CD4-positive, CD25-positive, alpha-beta regulatory T cell (primary cell): ENCODE measurements at places on chromosomes 6 and 20.
A peak's percentile ranks its signal among the peaks of the same experiment; 100 is the strongest.

GRCh38 chr20:33516882-33517281, 27.0 kb downstream of the CBFA2T2 start:
- DNase-seq: no peak

GRCh38 chr20:15789079-15789478, 784.2 kb downstream of the KIF16B start:
- no peak for DNase-seq

GRCh38 chr20:31522731-31523130, 8.5 kb downstream of the HM13 start:
- DNase-seq: no peak

GRCh38 chr20:13659288-13659687, 20.6 kb upstream of the TASP1 start:
- DNase-seq: no peak

- DNase-seq: no peak
These were observed 2.0 kb downstream of the ZBTB24 start for GRCh38 chr6:109480993-109481480.

DNA sequence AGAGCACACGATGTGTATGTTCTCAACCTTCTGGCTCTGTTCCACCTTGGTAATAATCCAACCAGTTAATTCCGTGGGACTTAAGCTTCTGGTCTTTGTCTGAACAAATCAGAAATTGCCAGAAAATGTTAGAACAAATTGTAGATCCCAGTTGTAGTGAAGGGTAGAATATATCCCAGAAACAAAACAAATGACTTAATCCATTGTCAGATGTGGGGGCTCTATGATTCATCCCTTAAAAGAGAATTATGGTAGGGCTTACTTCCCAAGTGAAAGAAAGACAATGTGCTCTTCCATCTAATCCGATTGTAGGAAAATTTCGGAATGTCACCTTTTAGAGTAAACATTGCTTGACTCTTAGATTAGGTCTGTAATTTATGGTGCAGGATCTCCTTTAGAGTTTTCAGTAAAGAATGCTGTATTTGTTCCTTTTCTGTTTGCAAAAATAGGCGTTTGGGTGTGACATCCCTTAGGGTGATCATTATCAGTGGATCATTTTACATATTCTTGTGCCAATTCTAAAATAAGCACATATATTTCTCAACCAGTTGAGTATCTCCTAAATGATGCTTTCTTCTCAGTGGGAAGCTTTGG, 234.5 kb upstream of the ZNF217 start:
- DNase-seq: no peak

DNA sequence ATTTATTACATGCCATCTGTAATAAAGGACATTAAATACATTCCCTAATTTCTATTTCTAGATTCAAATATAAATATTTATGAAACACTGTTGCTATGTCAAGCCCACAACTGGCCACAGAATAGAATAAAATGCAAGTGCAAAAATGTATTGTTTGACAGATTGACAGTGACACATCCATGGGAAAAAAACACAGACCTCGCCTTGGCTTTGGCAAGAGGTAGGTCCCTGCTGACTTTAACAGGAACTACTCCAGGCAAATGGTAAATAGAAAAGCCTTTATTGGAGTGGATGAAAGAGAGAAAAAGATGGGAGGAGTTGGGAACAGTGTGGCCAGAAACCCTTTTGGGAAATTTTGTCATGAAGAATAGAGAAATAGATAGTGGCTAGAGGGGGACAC, 622.9 kb downstream of the UTRN start:
- no peak for DNase-seq

DNA sequence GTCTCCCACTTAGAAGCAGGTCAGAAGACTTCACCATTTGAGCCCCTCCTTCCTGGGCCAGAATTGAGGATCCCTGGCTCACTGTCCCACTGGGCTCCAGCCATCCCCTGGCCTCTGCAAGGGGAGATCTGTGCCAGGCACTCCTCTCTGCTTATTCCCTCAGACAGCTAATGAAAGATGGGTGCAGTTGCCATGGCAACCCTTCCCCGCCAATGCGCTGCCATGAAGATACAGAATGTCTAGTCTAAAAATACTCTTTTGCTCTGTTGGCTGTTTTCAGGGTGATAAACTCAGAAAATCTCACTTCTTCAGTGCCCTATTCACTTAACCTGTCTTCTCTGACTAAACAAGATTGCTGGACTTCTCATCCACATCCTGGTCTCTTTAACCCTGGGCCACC, 13.6 kb upstream of the TTLL2 start:
- no peak for DNase-seq

GRCh38 chr6:36028877-36029324, 1.3 kb downstream of the MAPK14 start:
- peak; percentile 89 for DNase-seq

DNA sequence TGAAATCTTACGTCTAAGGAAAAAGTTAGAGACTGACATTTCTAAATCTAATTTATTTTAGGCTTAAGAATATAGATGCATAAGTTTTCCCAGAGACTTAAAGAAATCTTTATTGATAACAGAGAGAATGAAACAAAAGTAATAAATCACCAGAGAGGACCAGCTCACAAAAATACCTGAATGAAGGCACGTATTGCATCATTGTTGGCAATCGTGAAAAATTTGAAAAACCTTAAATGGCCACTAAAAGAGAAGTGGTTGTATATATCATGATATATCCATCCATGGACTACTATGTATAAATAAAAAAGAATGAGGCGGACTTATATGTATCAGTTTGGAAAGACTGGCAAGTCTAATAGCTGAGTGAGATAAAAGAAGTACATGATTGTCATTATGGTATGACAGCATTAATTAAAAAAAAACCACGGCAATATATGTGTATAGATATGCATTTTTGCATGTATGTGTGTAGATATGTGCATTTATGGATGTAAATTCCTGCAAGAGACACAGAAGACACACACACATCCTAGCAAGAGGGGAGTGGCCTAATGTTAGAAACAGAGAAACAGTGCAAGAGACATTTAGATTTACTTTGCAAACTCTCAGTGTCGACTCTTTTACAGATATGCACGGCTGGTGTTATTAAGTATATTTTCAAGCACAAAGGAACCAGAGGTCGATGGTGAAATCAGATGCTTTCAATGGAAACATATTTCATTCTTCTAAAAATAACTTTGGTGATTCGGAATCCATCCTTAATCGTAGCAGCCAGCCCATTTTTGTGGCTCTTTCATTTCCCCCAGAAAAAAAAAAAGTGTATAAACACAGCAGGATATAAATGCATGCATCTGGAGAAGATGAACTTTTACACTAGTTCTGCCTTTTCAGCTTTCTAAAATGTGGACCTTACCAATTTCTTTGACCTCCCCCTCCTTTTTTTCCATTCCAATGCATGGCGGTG, 156.1 kb upstream of the SALL4 start:
- no peak for DNase-seq

DNA sequence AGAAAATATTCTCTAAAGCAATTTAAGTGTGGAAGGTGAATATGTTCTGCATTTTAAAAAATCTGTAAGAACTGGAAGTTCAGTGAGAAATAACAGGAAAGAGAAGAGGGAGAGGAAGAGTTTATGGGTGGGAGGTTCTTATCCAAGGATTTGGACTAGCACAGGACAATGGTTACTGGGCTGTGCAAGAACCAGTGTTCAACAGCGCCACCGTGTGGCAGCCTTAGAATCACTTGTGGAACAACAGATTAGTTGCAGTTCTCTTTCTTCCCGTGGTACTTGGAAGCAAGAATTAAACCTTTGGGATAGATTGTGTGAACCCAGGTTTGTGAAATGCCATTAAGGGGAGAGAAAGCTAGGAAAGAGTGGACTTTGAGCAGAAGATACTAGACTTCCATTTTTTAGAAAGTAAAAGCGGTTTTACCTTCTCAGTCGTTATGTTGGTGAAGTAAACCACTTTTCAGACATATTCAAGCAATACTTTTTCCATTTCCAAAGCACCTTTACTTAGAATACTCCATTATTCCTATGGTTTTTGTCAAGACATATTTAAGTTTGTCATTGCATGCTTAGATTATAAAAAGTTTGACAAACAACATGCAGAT, 436.7 kb downstream of the RNF144B start:
- no peak for DNase-seq

DNA sequence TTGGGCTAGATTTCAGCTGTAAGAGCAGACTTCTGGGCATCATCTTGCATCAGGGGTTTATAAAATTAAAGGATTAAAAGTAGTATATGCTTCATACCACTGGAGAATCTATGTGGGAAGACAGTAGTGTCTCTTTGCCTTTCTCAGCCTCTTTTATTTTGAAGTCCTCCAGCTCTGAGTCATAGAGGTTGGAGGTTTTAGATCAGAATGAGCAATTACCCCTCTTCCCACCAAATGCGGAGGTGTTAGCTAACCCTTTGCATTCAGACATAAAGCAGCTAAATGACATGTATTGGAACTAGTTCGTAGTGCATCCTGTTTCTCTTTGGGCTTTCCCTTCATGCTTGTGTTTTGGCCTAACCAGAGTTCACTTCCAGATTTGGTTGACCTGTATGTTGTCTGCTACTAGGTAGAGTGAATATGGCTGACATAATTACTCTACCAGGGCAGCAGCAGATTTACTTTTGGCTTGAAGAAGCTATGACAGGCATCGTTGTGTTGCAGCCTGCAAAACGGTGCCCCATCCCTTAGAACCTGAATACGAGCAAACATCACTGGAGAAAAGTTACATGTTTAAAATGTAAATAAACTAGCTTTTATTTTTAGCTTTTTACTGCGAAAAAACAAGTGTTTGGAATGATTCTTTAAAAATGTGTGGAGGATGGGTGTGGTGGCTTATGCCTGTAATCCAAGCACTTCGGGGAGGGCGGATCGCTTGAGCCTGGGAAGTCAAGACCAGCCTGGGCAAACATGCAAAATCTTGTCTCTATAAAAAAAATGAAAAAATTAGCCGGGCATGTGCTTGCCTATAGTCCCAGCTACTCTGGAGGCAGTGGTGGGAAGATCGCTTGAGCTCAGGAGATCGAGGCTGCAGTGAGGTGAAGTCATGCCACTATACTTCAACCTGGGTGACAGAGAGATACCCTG, 82.2 kb downstream of the MYO6 start:
- DNase-seq: no peak

GRCh38 chr6:3455569-3456394, 1.1 kb downstream of the SLC22A23 start:
- DNase-seq: no peak

GRCh38 chr20:33664085-33664761, 2.1 kb downstream of the C20orf144 start:
- no peak for DNase-seq

DNA sequence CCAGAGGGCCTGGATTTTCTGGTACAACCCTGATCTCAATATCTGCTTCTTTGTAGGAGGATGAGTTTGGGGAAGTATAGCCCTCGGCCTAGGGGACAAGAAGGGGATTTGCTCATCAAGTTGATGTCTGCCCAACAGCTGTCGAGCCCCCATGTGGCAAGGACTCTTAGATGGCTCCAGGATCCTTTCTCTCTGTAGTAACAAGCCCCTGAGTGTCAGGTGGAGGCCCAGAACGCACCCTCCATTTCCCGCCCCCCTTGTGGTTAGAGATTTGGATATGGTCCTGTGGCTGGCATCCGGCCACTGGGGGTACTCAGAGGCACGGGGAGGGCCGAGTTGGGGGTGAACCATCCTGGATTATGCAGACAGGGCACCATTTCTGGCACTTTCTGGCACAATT, 50.1 kb downstream of the CTCFL start:
- no peak for DNase-seq

- no peak for DNase-seq
These were observed 217.3 kb upstream of the RREB1 start for GRCh38 chr6:6890400-6890858.

DNA sequence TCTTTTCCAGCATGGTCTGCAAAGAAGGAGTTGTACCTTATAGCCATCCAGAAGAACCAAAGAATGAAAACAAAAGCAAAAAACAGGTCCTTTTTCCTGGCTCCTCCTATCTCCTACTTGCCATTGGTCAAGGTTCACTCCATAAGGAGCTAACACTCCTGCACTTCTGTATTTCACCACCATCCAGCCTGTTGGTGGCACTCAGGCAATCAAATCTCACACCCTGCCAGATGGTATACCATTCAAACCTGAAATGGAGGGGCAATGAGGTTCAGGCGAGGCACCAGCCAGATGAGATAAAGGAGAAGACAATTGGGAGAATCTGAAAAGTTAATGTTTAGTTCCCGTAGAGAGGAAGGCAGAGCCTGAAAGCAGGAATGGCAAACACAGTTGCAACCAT, 203.8 kb downstream of the ALDH8A1 start:
- DNase-seq: no peak

GRCh38 chr6:80566361-80566760, 459.9 kb downstream of the BCKDHB start:
- DNase-seq: no peak

GRCh38 chr6:52538252-52538900, 38.5 kb downstream of the TRAM2 start:
- DNase-seq: no peak

DNA sequence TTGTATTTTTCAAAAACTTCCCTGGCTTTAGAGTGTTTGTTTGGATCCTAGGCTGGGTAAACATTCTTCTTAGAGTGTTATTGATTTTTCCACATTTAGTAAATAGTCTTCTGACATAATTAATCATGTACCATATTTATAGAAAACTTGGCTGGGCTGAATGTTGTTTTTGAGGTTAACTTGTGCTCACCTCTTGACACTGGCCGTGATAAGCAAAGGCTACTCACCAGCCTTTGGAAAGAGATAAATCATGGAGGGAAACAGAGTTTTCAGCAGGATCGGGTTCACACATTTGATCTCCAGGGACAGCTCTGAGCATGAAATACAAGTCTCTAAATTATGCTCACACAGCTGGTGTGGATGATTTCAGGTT, 6.2 kb upstream of the CD93 start:
- DNase-seq: no peak

DNA sequence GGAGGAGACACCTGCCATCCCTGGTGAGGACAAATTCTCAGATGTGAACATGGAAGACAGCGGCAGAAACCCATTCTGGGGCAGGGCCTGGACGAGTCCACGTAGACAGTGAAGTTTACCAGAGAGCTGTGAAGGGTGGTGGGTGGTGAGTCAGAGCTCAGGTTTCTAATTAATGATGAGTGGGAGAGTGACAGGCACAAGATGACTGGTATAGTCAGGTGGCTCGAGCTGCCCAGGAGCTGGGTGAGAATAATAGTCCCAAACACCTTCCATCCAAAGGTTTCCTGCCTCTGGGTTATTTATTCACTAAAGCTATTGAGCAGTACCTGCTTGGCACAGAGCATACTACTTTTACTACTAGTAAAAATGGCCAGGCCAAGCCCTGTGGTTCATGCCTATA, 6.0 kb downstream of the TLDC2 start:
- DNase-seq: no peak

- no peak for DNase-seq
These were observed 3.3 kb downstream of the PLCB4 start for GRCh38 chr20:9071976-9072726.

- no peak for DNase-seq
These were observed 6.5 kb downstream of the GFOD1 start for GRCh38 chr6:13480631-13481501.

DNA sequence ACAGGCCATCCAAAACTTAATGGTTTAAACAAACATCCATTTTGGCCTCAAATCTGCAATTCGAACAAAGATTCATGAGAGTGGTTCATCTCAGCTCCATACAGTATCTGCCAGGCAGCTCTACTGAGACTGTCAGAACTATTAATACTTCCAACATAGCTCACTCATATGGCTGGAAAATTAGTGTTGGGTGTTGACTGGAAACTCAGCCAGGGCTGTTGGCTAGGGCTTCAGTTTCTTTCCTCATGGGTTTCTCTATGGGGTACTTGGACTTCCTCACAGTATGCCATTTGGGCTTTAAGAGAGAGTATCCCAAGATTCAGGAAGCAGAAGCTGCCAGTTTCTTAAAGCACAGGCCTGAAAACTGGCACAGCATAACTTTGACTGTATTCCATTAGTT, 240.3 kb downstream of the TPBG start:
- DNase-seq: no peak
